ENCODE measurements at places on chromosomes 2 and 18.
A peak's percentile ranks its signal among the peaks of the same experiment; 100 is the strongest.

DNA sequence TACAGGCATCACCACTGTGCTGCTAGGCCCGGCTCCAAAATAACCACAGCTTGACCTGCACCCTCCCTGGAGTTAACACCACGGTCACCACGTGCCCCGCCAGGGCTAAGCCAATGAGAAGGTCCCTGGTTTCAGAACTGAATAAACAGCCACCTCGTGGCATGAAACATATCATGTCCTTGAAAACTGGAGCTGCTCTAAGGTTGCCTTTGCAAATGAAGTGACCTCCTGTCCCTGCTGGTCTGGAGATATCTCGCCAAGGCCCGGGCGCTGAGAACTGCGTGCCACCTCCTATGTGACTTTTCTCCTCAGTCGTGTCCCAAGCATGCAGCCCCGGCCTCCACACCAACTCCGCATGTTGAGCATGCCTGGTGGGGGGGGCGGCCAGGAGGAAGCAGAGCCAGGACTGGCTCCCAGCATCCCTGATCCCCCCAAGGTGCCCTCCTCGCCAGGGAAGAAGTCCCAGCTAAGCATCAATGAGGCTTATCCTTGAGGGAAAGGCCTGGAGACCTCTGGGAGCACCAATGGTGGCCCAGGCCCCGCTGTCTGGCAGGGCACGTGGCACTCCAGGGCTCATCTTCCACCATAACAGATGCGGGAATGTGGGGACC is 16.3 kb upstream of the KCNG2 start:
- no peak for DNase-seq

GRCh38 chr2:15909157-15909556 is 31.2 kb upstream of the MYCN start:
- no peak for DNase-seq

GRCh38 chr18:49994410-49994809 is 181.1 kb upstream of the ACAA2 start:
- DNase-seq: no peak

GRCh38 chr2:235244255-235245220 is 249.3 kb upstream of the AGAP1 start:
- peak; percentile 59 for DNase-seq

DNA sequence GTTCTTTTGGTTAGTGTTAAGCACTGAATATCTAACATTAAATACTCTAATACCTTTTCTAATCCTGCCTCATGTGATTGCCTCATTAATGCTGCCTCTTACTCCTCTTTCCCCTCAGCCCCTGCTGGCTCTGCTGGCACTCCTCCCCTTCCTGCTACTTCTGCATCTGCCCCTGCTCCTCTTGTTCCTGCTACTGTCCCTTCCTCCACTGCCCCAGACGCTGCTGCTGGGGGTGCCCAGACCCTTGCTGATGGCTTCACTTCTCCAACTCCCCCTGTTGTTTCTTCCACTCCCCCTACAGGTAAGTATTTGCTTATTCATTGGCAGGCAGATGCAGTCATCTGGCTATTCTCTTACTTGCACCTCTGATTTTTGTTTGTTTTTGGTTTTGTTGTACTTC is 68.5 kb downstream of the ABI2 start:
- peak; percentile 11 for DNase-seq

DNA sequence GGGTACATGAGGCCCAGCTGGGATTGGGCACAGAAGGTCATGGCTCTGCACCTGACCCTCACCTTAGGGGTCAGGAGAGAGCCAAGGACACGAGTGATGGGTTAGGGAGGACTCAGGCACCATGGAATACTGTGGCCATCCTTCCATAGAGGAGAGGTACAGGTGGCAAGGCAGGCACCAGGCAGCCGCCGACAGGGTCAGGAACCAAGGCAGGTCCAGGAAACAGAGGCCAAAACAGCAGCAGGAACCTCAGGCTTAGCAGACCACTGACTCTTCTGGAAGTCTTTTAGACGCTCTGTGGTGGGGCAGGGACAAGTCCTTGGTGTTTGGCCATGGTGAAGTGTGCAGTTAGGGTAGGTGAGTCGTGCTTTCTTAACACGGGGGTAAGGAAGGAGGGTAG is 128.0 kb downstream of the NEDD4L start:
- no peak for DNase-seq

- DNase-seq: peak; percentile 97
These were observed 68.5 kb upstream of the STK17B start for GRCh38 chr2:196239622-196240587.

- DNase-seq: no peak
These were observed 23.8 kb upstream of the SLC38A11 start for GRCh38 chr2:164979113-164979512.

GRCh38 chr2:68134554-68134953 is 23.1 kb upstream of the PNO1 start:
- DNase-seq: no peak

GRCh38 chr2:170213651-170214050 is 35.7 kb downstream of the MYO3B start:
- DNase-seq: no peak

GRCh38 chr2:203591642-203592041 is 56.5 kb upstream of the RAPH1 start:
- peak; percentile 63 for DNase-seq

- DNase-seq: no peak
These were observed 44.7 kb downstream of the CTIF start for GRCh38 chr18:48583573-48583972.

GRCh38 chr2:7835693-7836680 is 845.9 kb upstream of the ID2 start:
- DNase-seq: peak; percentile 70

DNA sequence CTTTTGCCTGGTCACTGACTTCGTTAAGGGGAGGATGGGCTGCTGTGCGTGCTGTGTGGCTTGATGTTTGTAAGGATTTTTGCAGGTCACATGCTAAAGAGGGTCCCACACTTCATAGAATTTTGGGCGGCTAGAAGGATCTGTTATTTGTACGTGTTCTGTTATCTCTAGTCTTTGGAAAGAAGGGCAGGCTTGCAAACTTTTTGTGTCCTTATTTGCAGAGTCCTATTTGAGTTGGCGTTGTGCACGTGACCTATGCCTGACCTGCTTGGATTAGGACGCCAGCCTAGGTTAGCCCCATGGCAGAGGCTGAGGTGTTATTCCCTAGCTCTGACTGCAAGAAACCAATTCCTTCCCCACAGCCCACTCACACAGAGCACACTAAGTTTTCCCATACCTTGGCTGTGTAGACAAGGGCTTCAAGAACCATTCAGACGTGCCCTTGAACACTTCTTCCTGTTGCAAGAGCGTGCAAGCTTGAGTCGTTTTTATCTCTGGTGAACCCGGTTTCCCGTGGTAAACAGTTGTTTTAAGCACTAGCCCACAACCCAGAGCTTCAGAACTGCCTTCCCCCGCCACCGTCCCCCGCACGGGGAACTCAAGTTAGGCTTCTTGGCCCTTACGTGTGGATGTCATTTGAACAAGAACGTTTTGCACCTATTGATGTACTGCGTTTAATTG is 94.6 kb downstream of the LDLRAD4 start:
- DNase-seq: peak; percentile 70

DNA sequence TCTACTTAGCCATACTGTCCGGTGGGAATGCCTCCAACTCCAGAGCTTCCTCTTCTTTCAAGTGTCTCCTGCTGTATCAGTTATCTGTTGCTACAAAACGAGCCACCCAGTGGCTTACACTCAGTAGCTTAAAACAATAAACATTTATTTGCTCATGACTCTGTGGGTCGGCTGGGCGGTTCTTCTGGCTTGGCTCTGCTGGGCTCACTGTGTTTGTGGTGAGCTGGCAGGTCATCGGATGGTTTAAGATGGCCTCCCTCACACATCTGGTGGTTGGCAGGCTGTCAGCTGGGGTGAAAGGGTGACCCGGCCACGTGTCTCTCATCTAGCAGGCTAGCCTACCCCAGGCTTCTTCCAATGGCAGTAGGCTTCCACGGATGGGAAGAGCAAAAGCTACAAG is 122.4 kb upstream of the SLC1A4 start:
- DNase-seq: no peak

- no peak for DNase-seq
These were observed 612.3 kb upstream of the FANCL start for GRCh38 chr2:58853420-58853819.

- no peak for DNase-seq
These were observed 148.8 kb downstream of the EPHA4 start for GRCh38 chr2:221423210-221423804.

- no peak for DNase-seq
These were observed 21.9 kb downstream of the NEMP2 start for GRCh38 chr2:190512539-190513095.

DNA sequence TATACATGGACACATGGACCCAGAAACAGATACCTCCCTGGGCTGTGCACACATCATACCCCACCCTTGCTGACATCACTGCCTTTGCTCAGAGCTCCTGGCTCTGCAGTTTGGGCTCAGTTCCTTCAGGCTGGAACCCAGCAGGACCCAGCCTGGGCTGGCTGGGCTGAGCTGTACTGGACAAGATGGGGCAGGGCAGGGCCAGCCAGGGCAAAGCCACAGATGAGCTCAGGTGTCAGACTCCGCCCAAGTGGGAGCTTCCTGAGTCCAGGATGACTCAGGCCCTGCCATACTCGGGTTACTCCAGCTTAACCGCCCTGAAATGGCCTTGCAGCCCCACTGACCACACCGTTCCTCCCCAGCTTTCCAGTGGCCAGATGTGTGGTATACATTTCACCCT is 284.9 kb downstream of the OSR1 start:
- no peak for DNase-seq

DNA sequence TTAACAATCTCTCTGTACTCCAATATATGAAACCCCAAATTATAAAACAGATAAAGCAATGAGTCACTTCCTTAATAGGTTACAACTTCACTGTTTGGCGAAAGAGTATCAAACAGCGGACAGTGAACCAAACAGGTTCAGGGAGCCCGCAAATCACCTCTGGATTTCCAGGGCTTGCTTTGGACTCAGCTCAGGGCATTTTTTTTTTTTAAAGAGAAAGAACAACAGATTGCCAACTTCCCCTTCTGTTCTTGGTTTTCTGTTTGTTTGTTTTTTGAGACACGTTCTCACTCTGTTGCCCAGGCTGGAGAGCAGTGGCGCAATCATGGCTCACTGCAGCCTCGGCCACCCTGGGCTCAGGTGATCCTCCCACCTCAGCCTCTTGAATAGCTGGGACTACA is 52.7 kb downstream of the ABCB11 start:
- DNase-seq: peak; percentile 13

GRCh38 chr2:228673876-228674554 is 492.5 kb upstream of the SPHKAP start:
- no peak for DNase-seq

- DNase-seq: no peak
These were observed 99.9 kb downstream of the TRIB2 start for GRCh38 chr2:12816379-12817306.

- DNase-seq: no peak
These were observed 301.1 kb upstream of the RND3 start for GRCh38 chr2:150788426-150789140.

DNA sequence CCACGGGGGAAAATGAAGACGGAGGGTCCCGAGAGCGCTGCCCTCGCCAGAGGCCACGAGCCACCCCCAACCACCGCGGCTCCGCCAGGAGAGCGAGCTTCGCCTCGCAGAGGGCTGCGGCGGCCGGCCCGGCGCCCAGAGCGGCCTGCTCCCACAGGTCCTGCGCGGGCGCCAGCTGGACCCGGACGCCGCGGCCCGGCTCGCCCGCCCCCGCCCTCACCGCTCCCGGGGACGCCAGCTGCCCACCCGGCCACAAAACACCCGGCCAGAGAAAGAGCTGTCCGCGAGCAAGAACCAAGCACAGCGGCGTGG is 709 bp downstream of the PTPN2 start:
- no peak for DNase-seq

DNA sequence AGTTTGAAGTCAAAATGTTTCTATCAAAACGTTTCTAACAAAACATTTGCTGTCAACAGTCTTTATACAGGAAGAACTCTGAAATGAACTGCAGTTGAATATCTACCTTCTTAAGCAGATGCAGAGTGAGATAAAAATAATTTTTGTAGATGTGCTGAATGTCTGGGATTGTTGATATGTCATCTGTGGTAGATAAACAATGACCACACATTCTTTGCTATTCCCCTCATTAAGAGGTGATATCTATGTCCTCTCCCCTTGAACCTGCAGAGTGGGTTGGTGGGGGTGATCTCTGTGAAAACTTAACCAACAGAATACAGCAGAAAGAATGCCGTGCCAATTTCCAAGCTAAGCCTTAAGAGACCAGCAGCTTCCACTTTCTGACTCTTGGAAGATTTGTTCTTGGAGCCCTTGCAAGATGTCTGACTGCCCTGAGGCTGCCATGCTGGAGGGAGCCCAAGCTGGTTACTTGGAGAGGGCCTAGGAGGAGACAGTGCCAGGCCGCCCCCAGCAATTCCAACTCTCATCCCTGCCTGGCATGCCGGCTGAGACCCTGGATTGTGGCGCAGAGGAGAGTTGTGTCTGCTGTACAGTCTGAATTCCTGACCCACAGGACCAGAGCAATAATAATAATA is 80.8 kb downstream of the COLEC12 start:
- DNase-seq: peak; percentile 71

- peak; percentile 64 for DNase-seq
These were observed 27.2 kb downstream of the TMEM177 start for GRCh38 chr2:119706221-119706620.

DNA sequence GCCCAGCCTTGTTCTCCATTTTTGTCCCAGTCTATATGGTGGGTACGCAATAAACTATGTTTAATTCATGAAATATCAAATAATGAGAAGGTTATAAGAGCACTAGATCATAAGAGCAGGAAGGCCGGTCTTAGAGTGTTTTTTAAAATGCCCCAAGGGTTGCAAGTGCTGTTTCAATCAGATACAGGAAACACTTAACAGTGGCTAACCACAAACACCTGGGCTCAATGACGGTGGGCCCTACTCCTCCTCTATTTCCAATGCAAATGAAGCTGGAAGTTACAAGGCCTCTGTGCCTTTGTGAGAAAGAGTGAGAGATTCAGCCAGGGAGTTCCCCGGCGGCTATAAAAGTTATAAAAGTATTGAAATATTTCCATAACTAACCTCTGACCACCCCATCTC is 18.9 kb upstream of the WDR33 start:
- DNase-seq: peak; percentile 67

DNA sequence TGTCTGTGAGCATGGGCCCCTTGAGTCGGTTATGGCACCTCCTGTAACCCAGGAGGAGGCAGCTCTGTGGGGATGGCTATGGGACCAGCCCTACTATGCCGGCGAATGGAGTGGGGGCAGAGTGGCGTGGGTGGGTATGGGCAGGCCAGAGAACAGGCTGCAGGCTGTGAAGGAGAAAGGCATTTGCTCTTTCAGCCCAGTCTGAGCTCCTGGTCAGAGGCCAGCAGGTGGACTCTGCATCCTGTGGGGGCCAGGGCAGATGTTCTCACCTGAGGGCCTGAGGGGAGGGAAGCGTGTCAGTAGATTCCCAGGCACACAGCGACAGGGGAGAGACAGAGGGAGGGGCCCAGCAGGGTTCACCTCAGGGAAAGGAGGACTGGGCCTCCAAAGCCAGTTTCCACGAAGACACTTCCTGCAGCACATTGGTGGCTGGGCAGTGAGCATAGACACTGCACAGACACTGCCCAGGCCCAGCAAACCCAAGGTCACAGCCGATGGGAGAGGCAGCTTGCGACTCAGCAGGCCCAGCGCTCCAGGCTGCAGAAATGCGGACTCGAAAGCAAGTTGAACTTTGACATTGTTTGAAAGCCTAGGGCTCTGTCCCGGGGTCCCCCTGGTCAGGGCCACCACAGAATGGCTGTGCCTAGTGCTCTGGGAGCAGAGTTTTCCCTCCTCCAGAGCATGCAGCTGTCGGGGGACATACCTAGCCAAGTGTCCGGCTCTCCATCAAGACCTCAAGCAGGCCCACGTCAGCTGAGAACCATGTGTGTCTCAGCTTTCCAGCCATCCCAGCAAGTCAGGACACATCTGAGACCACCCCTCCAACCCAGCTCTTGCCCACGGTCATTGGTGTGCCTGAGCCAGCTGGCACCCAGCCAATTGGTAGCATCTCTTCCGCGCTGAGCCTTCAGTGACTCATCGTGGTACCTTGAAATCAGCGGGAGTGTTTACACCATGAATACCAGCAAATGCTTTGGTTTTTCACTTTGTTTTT is 53.8 kb downstream of the TGOLN2 start:
- no peak for DNase-seq
